ENCODE measurements at places on chromosomes 6 and 20. TPM values are rescaled to one million over a fixed set of nuclear protein-coding genes. Genes with fewer than 3 reads are reported as not detected.

- no peak overlapping the region for H3K4me3 ChIP-seq
- no peak overlapping the region for H3K27ac ChIP-seq
- no peak for DNase-seq
- H3K27me3 ChIP-seq, result no peaks in the 10 kb centered on the region
- H3K4me1 ChIP-seq, result peaks cover 14% of the 10 kb centered on the region
- no peaks in the 10 kb centered on the region for H3K36me3 ChIP-seq
These were observed 1.0 kb upstream of the PCK1 start for GRCh38 chr20:57559658-57560553.

GRCh38 chr20:60261333-60261732 is 303.1 kb downstream of the CDH26 start:
- no peak for DNase-seq
- no peaks in the 10 kb centered on the region for H3K27me3 ChIP-seq
- H3K27ac ChIP-seq, result no peak overlapping the region
- H3K4me3 ChIP-seq, result no peak overlapping the region
- no peaks in the 10 kb centered on the region for H3K36me3 ChIP-seq
- no peaks in the 10 kb centered on the region for H3K4me1 ChIP-seq

GRCh38 chr6:34957231-34957783 is 68.3 kb downstream of the ANKS1A start:
- no peaks in the 10 kb centered on the region for H3K36me3 ChIP-seq
- H3K4me1 ChIP-seq, result peaks cover 17% of the 10 kb centered on the region
- DNase-seq, result no peak
- no peaks in the 10 kb centered on the region for H3K27me3 ChIP-seq

- DNase-seq, result no peak
- no peaks in the 10 kb centered on the region for H3K27me3 ChIP-seq
- no peaks in the 10 kb centered on the region for H3K4me1 ChIP-seq
- H3K36me3 ChIP-seq, result no peaks in the 10 kb centered on the region
- no peak overlapping the region for H3K27ac ChIP-seq
These were observed 339.2 kb upstream of the JAG1 start for GRCh38 chr20:11012975-11013374.

GRCh38 chr20:5100684-5101347 is 18.9 kb downstream of the PCNA start:
- H3K4me1 ChIP-seq, result no peaks in the 10 kb centered on the region
- no peaks in the 10 kb centered on the region for H3K27me3 ChIP-seq
- H3K4me3 ChIP-seq, result no peak overlapping the region
- no peak overlapping the region for H3K27ac ChIP-seq
- H3K36me3 ChIP-seq, result no peaks in the 10 kb centered on the region
- DNase-seq, result peak; percentile 69

DNA sequence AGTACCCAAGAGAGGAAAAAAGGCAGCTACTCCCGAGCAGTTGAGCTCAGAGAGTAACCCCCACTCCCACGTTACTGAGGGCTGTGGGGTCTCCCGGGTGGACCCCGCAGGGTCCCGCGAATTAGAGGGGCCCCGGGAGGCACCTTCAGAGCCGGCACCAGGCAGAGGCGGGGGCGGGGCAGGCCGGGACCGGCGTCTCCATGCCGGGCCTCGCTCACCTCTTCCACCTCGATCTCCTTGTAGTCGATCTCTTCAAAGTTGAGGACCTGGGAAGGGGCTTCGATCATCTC is 381 bp downstream of the MAP3K7 start:
- peak overlapping the region; percentile 88 for H3K4me3 ChIP-seq
- H3K27me3 ChIP-seq, result peaks cover 3% of the 10 kb centered on the region
- peaks cover 14% of the 10 kb centered on the region for H3K4me1 ChIP-seq
- no peak for DNase-seq

GRCh38 chr20:44418069-44418905 is 57.4 kb upstream of the TTPAL start:
- no peak for DNase-seq
- peaks cover 55% of the 10 kb centered on the region for H3K36me3 ChIP-seq
- no peaks in the 10 kb centered on the region for H3K27me3 ChIP-seq
- H3K4me3 ChIP-seq, result no peak overlapping the region

DNA sequence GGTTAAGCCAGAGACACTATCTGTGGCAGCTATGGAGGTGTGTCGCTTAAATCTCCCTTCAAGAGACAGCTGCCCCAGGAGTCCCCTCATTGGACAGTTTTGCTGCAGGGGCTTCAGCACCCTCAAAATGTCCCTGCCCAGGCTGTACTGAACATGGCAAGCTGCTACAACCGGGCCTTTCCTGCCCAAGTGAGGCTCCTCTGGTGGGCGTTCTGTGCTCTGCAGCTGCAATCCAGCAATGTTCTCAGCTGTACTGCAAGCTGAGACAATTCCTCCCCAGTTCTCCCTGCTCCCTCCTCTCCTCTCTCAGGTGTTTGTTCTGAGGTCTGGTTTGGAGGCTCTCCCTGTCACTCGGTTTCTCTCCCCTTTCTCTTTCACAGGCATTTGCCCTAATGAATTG is 190.8 kb upstream of the LAMP5 start:
- no peaks in the 10 kb centered on the region for H3K27me3 ChIP-seq
- H3K4me3 ChIP-seq, result no peak overlapping the region
- no peak for DNase-seq
- H3K36me3 ChIP-seq, result no peaks in the 10 kb centered on the region
- no peaks in the 10 kb centered on the region for H3K4me1 ChIP-seq

DNA sequence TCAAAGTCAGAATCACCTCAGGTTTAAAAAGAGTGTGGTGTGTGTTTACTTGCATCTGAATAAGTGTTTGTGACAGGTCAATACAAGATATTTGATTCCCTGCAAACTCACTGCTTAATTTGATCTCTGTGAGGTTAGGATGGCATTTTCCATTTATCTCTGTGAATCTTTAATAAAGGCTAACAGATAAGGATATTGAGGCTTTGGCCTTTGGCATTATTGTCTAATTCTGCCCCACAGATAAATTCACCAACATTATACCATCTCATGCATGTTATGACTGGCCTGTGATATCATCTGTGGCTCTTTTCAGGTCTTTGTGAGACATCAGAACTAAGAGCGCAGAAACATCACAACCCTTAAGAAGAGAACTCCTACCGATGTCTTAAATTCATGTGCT is 84.7 kb downstream of the TRMT6 start:
- H3K27ac ChIP-seq, result peak overlapping the region; percentile 70
- DNase-seq, result no peak

GRCh38 chr6:128127650-128128049 is 226.8 kb upstream of the THEMIS start:
- H3K4me3 ChIP-seq, result no peak overlapping the region
- no peaks in the 10 kb centered on the region for H3K27me3 ChIP-seq
- no peak for DNase-seq
- peaks cover 5% of the 10 kb centered on the region for H3K4me1 ChIP-seq
- no peak overlapping the region for H3K27ac ChIP-seq

- H3K4me1 ChIP-seq, result no peaks in the 10 kb centered on the region
- H3K36me3 ChIP-seq, result no peaks in the 10 kb centered on the region
- no peak for DNase-seq
- H3K4me3 ChIP-seq, result no peak overlapping the region
These were observed 24.9 kb upstream of the SULF2 start for GRCh38 chr20:47810116-47810677.

- peak overlapping the region; percentile 59 for H3K27ac ChIP-seq
- H3K4me1 ChIP-seq, result peaks cover 24% of the 10 kb centered on the region
- DNase-seq, result no peak
These were observed 23.8 kb upstream of the FAM217A start for GRCh38 chr6:4102687-4103244.

- no peak overlapping the region for H3K27ac ChIP-seq
- H3K36me3 ChIP-seq, result no peaks in the 10 kb centered on the region
- H3K27me3 ChIP-seq, result no peaks in the 10 kb centered on the region
- no peak for DNase-seq
- no peak overlapping the region for H3K4me3 ChIP-seq
These were observed 5.5 kb downstream of the PTGIS start for GRCh38 chr20:49562311-49563014.

GRCh38 chr20:25547063-25547462 is 38.3 kb downstream of the NINL start:
- peaks cover 3% of the 10 kb centered on the region for H3K4me1 ChIP-seq
- H3K4me3 ChIP-seq, result no peak overlapping the region
- H3K27ac ChIP-seq, result no peak overlapping the region
- DNase-seq, result no peak

DNA sequence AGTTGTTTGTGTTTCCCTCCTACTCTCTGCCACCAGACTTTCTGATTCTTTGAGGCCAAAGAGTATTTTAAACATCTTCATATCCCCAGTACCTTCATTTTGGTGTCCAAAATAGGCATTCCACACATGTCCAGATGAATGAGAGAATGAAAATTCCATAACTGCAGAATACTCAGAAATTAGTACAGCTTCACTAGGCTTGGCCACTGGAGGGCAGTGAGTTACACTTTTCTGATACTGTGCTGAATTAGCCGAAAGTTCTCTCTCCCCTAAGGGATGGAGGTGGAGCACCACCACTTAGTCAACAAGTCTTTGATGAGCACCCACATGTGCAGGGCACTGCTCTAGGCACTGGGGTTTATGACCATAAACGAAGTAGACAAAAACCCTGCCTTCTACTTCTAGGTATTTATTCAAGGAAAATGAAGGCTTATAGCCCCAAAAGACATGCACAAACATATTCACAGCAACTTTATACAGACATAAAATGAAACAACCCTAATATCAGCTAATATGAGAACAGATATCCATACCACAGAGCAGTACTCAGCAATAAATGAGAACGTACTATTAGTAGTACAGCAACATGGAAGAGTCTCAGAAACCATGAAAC is 46.1 kb upstream of the TMEM217 start:
- H3K36me3 ChIP-seq, result peaks cover 3% of the 10 kb centered on the region
- DNase-seq, result no peak
- no peaks in the 10 kb centered on the region for H3K4me1 ChIP-seq
- no peak overlapping the region for H3K27ac ChIP-seq

DNA sequence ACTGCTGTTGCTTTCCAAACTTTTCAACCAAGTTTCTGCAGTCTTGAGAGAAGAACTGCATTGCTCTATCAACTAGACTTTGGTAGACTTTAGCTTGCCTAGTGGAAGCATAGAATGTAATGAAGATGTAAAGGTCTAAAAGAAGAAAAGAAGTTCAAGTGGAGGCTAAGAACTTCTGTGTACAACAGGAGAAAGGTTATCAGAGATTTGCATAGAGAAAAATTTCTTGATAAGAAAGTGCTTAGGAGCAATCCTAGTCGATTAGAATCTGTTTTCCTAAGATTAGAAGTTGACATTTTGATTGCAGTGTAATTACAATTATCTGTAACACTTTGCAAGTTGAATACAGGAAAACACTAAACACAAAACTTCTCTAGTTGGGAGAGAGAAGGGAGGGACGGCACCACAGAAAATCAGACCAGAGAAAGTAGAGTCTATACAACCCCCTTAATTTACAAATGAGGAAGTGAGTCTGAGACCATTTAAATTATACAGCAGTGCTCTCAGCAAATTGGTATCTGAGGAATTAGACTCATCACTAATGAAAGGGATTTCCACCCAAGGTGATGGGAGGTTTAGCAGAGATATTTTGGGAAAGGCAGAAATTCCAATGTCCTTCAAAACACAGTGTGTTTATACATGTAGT is 194.3 kb upstream of the MARCKS start:
- no peaks in the 10 kb centered on the region for H3K4me1 ChIP-seq
- no peaks in the 10 kb centered on the region for H3K27me3 ChIP-seq

DNA sequence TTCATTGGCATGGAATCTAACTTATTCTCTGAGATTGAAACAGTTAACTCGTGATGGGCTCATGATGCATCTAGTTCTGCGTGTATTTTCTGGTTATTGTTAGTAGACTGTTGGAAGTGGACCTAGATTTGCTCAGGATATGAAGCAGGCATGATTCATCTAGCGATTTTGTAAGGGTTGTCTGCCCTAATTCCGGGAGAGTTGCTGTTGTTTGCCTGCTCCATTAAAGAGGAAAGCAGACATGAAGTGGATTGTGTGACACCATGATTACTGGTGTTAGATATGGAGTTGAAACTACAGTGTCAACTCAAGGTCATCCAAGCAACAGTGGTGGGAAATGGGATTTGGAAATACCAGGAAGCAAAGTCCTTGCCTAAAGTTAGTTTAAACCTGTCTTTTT is 41.0 kb downstream of the SOX4 start:
- no peak for DNase-seq
- no peaks in the 10 kb centered on the region for H3K36me3 ChIP-seq
- no peaks in the 10 kb centered on the region for H3K27me3 ChIP-seq
- H3K4me1 ChIP-seq, result no peaks in the 10 kb centered on the region
- no peak overlapping the region for H3K27ac ChIP-seq

DNA sequence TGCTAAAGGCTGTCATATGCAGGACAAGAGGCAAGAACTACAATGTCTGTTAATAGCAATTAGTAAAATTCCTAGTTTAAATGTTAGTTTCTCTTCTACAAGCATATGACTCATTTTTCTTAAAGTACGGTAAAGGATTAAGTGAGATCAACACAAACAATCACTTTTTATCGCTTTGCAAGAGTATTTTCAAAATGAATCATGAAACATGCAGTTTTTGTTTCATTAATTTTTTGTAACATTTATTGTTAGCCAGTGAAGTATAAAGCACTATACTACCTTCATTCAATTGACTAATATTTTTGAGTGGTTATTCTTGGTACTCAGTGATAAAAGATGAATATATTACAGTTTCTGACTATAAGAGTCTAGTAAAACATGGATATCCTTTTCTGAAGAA is 138.6 kb downstream of the AHI1 start:
- no peak overlapping the region for H3K4me3 ChIP-seq
- no peaks in the 10 kb centered on the region for H3K4me1 ChIP-seq
- H3K36me3 ChIP-seq, result no peaks in the 10 kb centered on the region
- H3K27me3 ChIP-seq, result no peaks in the 10 kb centered on the region

DNA sequence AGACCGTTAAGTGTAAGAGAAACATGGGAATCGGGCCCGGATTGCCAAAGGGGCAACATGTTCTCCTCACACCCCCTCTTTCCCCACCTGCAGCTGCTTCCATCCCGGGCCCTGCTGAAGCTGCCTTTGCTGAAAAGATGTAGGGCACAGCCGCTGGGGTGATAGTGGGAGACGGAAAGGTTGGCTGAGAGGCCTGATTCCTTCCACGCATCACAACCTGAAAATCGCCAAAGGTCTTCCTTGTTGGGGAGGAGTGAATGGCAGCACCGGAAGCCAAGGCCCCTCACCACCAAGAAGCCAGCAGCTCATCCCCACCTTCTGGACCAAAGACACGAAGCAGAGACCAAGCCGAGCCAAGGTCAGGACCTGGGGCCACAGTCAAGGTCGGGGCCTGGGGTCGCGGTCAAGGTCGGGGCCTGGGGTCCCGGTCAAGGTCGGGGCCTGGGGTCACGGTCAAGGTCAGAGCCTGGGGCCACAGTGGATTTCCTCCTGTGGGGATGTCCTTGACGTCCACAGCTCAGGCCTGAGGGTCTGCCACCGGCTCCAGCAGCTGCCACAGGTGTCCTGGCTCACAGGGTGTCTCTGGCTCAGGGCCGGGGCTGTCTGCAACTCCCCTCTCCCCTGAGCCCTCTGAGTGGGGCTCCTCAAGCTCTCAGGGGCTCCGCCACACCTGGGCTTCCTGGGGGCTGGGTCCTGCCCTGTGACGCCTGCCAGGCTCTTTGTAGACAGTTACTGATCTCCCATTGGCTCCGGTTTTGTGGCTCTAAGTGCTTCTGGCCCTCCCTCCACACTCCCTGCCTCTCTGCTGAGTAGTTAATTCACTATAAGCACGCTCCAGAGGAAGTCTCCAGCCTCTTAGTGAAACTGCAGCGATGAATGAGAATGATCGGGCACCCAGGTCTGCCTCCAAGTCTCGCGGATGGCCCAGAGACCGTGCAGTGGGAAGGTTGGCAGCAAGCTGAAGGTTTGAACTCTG is 5.5 kb upstream of the CHRNA4 start:
- H3K27ac ChIP-seq, result no peak overlapping the region
- no peaks in the 10 kb centered on the region for H3K36me3 ChIP-seq
- no peak for DNase-seq
- no peaks in the 10 kb centered on the region for H3K4me1 ChIP-seq

Gene ECT2L
- polyA plus RNA-seq, result not detected

Gene TCF21
- 0.77 TPM for polyA plus RNA-seq

Gene MEI4
- 0.30 TPM for polyA plus RNA-seq

Gene C6orf58
- 0.23 TPM for polyA plus RNA-seq

Gene LRRC1
- 10.2 TPM for polyA plus RNA-seq

Measured in pancreas (tissue), 10 donors.